NCI-H1105 (cell line): ENCODE measurements at places on chromosomes 1 and 21.

DNA sequence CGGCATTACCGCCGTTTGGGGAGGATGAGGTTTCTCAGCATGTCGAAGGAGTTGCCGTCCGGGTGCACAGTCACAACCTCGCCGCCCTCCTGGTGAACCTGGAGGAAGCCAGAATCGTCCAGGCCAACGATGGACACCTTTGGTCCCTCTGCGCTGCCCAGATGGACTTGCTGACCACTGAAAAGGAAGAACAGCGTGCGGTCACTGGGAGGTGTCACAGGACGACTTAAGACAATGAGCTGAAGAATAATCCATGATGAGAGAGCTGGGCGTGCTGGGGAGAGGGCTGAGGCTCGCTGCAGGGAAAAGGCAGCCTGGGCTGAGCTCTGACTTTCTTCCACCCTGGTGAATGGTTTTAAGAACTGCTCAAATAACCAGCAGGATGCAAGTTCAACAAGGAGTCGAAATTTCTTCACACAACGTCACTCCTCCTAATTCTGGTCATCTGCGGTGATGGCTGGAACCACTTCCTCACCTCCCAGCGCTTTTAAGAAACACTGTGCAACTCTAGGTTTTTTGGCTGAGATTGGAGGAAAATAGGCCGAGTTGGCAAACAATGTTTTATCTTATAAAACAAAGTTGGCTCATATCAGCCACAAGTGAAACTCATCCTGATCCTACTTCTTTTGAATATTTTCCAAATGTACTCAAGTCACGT lies 55.5 kb downstream of the SIM2 start:
- no peak for DNase-seq

DNA sequence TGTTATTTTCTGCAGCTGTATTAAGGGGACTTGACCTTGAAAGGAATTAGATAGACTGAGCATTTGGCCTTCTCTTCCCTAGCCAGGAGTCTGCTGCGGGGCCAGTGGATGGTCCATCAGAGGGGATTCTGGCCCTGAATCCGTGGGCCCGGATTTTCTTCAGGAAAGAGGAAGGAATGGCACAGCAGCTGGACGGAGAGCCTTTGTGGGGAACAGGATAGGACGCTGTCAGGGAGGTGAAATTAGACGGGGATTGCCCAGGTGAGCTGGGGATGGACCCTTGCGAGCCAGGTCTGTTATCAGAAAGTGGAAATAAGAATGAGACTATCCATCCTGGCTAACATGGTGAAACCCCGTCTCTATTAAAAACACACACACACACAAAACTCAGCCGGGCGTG lies 1.7 kb upstream of the C2CD2 start:
- DNase-seq, result no peak

- DNase-seq, result no peak
Observed at GRCh38 chr1:91741301-91741700, 144.7 kb downstream of the TGFBR3 start.

DNA sequence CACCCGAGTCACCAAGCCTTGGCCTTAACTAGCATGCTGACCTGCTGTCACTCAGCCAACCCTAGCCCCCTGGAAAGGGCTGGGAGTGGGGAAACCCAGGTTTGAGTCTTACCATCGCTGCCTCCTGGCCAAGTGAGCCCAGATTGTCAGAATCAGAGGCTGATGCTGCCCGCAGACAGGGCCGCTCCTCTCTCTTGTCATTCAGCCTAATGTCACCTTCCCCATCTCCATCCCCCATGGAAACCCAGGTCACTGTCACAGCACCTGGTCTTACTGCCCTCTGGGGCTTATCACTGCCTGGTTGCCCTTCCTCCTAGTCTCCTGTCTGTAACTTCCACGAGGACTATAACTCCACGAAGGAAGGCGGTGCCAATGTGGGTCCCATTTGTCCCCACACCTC lies 53.6 kb upstream of the CASZ1 start:
- no peak for DNase-seq
